ENCODE measurements at places on chromosomes 5 and 9. TPM values are rescaled to one million over a fixed set of nuclear protein-coding genes. Genes with fewer than 3 reads are reported as not detected.

COL15A1 gene
- total RNA-seq: 48.9 TPM

- no peak for DNase-seq
Measured at GRCh38 chr9:80792726-80793125, 896.6 kb downstream of the TLE1 start.

BARHL1 gene
- not detected for total RNA-seq

RORB gene
- 0.27 TPM for total RNA-seq

TRIM7 gene
- total RNA-seq: 0.55 TPM

CDKN2B-AS1 gene
- 0.71 TPM for total RNA-seq

SEMA4D gene
- total RNA-seq: 13.0 TPM

SIT1 gene
- total RNA-seq: not detected

RNF14 gene
- 62.1 TPM for total RNA-seq

DNA sequence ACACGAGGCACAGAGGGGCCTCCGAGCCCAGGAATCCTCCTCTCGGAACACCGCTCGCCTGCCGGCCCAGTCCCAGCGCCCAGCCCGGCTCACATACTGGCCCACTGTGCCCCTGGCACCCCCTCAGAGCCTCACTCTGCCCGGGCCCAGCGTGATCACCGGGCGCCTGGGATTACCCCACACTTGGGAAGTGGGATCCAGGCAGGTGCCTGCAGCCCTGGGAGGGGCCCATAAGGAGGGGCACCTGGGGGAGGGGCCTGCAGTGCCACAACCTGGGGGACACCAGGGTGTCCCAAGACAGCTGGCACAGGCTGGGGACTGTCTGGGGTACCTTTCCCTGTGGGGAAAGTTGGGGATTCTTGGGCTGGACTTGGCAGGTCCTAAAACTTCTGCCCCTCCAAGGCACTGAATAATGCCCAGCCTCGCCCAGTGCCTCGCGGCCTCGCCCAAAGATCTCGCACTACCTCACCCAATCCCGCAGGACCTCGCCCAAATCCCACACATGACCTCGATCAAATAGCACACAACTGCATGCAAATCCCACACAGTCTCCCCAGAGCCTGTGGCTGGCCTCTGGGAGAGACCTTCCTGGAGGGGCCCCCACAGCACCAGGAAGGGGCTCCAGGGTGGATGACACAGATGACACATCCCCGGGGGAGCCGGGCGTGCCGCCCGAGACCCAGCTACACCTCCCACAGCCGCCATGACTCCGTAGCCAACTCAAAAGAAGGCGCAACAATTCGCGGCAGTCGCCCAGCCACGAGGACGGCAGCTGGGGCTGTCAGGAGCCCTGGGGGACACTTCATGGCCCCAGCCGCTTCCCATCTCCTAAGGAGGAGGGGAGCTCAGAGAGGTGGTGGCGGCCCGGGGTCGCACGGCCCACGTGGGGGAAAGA, 13.7 kb downstream of the NOTCH1 start:
- DNase-seq: no peak

- no peak for DNase-seq
Measured at GRCh38 chr9:76333388-76333787, 60.8 kb downstream of the RFK start.

ANKRD20A1 gene
- total RNA-seq: 1.7 TPM

FGF10 gene
- total RNA-seq: 44.9 TPM

ACER2 gene
- total RNA-seq: 3.6 TPM

PCDHB9 gene
- total RNA-seq: 5.8 TPM

GRCh38 chr5:161064297-161064696, 212.3 kb upstream of the ATP10B start:
- no peak for DNase-seq

- DNase-seq: peak; percentile 46
Measured at GRCh38 chr5:10655161-10655971, 91.5 kb downstream of the ANKRD33B start.

DNA sequence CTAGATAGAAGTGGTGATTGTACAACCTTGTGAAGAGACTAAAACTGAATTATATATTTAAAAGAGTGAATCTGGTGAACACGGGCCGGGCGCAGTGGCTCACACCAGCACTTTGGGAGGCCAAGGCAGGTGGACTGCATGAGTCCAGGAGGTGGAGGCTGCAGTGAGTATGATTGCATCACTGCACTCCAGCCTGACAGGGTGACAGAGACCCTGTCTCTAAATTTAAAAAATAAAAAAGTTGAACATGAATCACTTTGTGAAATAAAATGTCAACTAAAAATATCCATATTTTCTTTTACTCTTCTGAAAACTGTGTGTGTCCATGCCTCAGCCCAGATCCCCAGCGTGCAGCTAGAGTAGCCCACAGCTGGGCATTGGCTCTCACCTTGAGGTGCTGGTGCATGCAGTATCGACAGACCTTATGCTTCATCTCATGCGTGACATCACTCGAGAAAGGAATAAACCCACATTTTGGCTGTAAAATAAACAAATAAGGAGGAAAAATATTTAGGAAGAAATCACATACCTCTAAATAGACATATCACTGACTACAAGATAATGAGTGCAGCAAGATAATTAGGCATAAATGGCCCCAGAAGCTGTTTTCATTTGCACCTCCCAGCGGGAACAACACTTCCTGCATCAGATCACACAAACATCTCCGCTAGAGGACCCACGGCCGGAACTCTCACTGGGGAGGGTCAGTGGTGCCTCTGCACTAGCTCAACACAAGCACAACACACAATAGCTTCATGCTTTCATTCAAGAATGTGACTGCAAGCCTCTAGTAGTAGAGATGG, 22.1 kb downstream of the IPPK start:
- DNase-seq: no peak

GZMA gene
- not detected for total RNA-seq

DNA sequence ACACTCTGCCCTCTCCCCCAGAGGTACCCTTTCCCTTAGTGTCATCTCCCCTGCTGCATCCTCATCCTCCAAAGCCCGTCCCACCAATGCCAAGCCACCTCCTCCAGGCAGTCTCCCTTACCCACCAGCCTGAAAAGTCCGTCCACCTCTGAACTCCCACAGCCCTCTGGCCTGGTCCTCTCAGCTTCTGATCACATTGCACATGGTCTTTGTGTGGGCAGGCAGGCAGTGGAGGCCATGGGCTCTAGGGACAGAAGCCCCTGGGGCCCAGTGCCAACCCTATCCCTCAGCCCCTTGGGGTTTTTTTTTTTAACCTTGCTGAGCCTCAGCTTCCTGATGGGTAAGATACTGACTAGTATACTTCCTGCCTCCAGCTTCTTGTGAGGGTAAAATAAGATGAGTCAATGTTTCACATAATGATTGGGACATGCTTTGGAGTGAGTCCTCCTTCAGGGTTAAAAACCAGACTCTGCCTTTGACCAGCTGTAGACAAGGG, 19.4 kb downstream of the CSF1R start:
- DNase-seq: peak; percentile 17

DNA sequence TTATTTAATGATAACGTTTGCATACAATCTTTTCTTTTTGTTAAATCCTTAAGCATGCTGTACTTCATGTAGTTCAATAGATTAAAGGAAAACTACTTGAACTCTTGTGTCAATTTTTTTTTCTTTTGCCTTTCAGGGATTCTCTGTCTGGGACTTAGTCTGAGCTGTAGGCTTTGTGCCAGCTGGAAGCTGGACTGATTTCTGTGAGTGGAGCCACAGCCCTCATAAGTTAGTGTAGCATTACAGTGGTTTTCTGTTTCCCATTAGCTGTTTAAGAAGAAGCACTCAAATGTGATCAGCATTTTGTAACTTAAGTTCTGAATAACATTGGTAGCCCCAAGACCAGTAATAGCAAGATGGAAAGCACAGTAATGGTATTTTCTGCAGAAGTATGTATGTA, 330.6 kb upstream of the MEF2C start:
- no peak for DNase-seq

DNA sequence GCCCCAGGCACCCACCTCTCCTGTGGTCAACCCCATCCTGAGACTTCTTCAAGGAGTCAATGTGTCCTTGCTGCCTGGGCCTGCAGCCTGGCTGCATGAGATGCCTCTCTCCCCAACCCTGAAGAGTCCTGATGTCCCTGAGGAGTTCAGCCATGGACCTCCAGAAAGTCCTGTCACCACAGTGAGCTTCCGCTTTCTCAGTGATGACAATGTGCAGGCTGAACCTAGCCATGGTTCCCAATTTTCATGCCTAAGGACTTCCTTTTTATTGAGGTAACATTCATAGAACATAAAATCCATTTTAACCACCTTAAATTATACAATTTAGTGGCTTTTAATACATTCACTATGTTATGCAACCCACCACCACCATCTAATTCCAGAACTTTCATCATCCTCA, 29.1 kb downstream of the DAP start:
- no peak for DNase-seq

DNA sequence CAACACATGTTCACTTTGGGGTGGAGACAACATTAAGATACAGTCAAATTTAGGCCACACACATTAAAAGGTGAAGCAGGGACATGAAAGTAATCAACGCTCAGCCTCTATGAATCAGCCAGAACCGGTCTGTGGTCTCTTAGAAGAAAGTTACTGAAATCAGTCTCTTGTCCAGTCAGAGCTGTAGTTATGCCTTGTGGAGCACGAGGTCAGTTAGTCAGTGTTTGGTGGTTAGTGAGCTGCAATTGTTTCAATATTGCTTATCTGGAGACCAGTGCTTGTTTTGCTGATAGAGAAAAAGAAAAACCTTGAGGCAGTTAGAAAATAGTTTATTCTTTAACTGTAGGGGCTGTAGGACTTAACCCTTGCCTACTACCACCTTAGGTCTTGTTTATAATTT, 157.8 kb upstream of the RASEF start:
- no peak for DNase-seq

- no peak for DNase-seq
Measured at GRCh38 chr5:13860146-13860545, 84.3 kb downstream of the DNAH5 start.

TAS2R1 gene
- total RNA-seq: not detected

UIMC1 gene
- total RNA-seq: 44.3 TPM

DNA sequence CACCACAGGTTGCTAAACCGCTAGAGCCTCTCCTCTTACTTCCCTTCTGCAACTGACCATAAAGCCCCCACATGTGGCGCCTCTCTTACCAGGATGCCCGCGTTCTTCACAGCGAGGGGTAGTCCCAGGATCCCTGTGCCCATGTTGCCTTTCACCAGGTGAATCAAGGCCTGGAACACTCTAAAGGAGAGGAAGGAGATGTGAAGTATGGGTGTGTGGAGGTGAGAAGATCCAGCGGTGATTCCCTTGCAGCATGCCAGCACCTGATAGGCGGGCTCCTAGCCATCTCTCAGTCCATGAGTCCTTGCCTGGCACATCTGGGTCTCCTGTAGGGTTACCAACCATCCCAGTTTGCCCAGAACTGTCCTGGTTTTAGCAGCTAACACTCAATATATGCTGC, 3.3 kb downstream of the SLC36A2 start:
- no peak for DNase-seq

GRCh38 chr9:78821126-78821822, 524.3 kb downstream of the PSAT1 start:
- no peak for DNase-seq

PCDHA6 gene
- 0.71 TPM for total RNA-seq

DNA sequence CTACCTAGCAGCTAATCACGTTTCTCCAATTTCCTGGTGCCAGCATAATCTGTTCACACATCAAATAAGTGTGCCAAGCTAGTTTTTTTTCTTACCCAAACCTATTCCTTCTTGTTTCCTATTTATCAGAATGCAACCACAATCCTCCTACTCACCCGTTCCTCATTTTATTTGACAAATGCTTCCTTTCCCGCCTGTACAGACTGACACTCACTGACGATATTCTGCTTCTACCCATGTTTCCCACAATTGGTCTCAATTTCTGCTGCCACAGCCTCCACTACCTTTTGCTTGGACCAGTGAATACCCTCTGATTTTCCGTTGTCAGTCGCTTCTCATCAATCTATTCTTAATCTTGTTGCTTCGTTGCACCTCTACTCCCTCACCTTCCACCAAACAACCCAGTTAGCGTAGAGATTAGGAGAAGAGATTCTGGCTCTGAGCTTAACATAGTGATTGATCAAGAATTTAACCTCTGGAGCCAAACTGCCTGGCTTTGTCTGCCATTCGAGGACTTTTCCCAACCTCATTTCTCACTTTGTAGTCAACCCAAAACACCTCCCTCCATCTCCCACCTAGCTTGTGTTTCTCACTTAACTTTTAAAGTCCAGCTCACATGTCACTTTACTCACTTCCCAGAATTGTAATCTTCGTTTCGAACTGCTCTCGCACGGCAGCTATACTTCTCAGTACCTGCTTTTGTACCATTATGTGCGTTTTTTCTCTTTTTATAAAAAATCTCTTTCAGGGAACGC, 729 bp upstream of the TMEM38B start:
- no peak for DNase-seq

GRCh38 chr5:149852641-149853330, 91.8 kb downstream of the PDE6A start:
- DNase-seq: peak; percentile 87

GRCh38 chr9:31740705-31741104, 643.7 kb upstream of the ACO1 start:
- no peak for DNase-seq

DNA sequence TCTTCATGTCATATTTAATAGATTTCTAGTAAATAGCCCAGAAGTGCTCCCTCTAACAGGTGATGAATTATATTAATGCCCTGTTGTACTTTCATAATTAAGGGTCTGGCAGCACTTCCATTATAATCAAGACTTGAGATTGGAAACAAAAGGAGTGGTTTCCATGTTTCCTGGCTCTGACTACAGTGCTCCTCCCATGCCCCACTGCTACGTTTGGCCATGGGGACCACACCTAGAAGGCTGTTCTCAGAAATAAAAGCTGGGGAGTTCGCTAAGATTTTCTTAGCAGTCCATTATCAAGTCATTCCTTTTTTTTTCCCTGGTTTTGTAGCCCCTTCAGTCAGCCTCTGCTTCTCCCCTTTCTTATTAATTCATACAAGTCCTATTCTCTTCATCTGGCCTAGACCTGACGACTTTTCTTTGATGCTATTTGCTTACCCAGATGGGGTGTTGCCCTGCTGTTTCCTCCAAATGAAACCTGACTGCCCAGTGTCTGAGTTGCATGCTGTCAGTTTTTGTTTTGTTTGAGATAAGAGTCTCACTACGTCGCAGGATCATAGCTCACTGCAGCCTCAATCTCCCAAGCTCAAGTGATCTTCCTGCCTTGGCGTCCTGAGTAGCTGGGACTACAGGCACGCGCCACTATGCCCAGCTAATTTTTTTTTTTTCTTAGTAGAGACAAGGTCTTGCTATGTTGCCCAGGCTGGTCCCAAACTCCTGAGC, 312.1 kb upstream of the EFNA5 start:
- no peak for DNase-seq

GRCh38 chr5:36900283-36900682, 23.7 kb downstream of the NIPBL start:
- no peak for DNase-seq

Measured in sigmoid colon (tissue), 7 donors.